ENCODE measurements at places on chromosomes 12 and 14.

- DNase-seq, result no peak
These were observed 88.4 kb upstream of the DYNC1H1 start for GRCh38 chr14:101875727-101876554.

DNA sequence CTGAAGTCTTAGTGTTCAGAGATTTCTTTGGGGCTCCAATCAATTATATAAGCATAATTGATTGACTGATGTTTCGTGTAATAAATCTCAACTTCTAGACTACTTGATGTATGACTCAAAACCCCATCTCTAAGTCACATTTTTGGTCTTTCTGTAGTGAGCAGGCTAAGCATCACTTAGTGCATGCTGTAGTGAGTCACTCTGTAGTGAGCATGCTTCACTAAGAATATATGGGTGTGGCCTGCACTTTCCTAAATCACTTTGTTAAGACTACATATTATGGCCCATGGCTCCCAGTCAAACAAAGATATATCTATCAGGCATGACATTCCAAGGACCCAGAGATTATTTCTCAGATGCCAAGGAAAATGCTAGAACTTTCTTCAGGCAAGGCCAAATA lies 909.4 kb upstream of the LRFN5 start:
- no peak for DNase-seq

DNA sequence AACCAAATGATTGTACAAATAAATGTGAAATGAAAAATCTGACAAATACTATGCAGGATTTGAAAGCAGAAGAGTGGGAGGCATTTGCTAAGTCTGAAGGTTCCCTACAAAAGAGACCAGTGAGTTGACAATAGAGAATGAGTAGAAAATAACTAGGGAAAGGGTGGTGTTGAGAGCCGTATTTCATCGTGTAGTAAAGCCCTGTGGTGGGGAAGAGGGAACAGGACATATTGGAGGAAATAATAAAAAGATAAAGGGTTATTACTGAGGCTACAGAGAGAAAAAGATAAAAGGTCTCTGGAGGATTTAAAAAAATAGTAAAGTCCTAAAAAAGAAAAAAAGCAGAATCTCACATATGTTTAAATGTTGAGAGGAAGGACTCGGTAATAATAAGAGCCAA lies 268.8 kb downstream of the DUSP6 start:
- DNase-seq, result no peak

GRCh38 chr12:9792961-9793617 lies 32.4 kb upstream of the CD69 start:
- DNase-seq, result no peak

- DNase-seq, result no peak
These were observed 4.5 kb downstream of the ABCB9 start for GRCh38 chr12:122961531-122962329.

GRCh38 chr14:63288853-63289252 lies 29.9 kb downstream of the GPHB5 start:
- DNase-seq, result no peak

DNA sequence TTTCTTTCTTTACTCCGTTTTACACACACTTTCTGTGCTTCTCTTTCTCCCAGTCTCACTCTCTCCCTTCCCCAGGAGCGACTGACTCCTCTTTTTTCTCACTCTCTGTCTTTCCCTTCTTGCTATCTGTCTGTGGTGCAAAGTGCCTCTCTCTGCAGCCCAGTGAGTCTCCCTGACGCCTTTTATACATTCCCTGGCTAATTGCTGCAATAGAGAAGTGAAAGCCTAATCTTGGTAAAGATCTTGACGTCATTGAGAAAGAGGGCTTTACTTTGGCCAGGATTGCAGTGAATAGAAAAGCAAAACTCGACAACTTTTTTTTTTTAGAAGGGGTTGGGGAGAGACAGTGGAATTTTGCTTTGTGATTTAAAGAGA lies 706 bp upstream of the DIO2 start:
- DNase-seq, result no peak

GRCh38 chr12:51321882-51322281 lies 2.1 kb downstream of the BIN2 start:
- no peak for DNase-seq

DNA sequence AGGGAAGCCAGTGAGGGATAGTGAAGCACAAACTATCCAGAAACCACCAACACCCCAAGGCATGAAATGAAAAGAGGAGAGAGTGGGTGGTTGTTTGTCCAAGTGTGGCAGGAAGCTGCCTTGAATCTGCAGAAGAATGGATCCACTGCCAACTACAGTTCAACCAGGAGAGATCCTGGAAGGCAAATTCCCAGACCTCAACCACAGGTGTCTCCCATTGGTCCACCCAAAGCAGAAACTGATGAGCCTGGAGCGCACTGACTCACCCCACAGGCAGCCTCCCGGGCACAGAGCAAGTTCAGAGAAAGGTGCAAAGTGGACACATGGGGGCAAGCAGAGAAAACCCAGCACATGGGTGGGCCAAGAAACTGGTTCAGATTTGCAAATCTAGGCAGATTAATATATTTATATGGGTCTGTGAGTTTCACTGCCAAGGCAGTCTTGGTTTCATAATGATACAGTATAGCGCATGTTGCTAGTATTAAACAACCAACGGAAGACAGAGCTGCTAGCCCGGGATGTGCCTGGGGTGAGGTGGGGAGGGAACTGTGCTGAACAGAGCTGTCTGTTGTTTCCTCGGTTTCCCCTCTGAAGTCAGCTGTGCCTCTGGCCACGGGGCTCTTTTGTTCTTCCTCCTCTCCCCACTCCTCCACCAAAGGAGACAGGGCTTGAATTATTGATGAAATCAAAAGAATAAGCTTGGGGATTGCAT lies 416.2 kb upstream of the CCDC196 start:
- DNase-seq, result no peak

GRCh38 chr12:129719416-129719815 lies 184.4 kb downstream of the TMEM132D start:
- DNase-seq, result no peak

DNA sequence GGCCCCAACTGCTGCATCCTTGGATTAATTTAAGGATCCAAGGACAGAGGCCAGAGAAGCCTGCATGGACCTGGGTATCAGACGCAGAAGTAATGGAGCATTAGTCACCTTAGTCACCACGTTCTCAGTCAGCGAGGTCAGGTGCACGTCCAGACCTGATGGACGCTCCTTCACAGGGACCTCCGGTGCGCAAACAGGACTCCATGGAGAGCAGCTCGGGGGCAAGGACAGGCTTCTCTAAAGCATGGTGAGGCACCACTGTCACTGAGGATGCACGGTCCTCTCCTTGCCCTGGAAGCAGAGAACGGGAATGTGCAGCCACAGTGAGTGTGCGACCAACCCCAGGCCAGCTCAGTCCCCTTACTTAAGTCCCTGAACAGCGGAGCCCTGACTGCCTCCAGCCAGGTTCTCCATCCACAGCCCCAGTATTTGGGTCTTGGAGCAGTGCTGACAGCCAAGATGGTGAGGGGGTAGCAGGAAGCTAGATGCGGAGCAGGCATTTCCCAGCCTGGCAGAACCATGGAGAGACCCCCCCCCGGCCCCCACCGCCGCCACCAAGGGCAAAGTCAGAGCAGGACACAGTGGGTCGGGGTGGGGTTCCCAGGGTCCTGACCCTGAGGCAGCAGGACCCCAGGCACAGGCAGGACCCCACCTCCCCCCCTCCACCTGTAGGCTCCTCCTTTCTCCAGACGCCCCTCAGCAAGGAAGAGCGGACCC lies 253.4 kb upstream of the SFSWAP start:
- DNase-seq, result no peak

DNA sequence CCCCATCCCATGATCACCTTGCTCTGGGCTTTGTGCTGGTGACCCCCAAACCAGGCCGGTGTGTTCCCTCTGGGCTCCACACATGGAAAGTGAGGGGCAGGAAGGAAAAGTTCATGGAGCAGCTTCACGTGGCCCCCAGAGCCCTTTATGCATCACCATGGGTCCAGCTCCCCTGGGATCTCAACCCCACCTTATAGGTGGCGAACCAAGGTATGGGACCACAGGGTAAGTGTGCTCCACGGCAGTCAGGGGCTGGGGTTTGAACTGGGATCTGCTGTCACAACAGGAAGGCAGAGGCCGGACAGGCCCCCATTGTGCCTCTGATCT lies 7.4 kb upstream of the BEGAIN start:
- DNase-seq, result no peak

DNA sequence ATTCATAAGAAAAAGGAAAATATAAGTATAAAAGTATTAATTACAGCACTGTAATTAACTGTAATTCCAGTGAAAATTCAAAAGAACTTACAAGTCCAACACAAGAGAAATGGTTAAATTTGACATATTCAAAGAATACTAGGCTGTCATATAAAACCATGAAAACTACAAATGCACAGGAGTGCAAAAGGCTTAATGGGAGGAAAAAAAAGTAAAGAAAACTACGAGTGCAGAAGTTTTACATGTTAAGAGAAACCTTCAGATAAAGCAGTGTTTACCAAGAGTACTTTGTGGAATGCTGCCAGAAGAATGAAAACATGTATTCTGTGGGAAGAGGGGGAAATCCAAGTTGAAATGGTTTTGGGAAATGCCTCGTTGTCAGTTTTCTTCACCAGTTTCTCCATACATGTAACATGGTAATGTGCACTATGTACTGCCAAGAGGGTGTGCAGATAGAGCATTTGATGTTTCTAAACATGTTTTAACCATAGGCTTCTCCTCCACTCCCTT lies 9.1 kb downstream of the HEATR5A start:
- DNase-seq, result no peak

- no peak for DNase-seq
These were observed 67.4 kb upstream of the SLC38A2 start for GRCh38 chr12:46439793-46440511.

GRCh38 chr12:49762468-49762847 lies 21.1 kb downstream of the TMBIM6 start:
- no peak for DNase-seq

DNA sequence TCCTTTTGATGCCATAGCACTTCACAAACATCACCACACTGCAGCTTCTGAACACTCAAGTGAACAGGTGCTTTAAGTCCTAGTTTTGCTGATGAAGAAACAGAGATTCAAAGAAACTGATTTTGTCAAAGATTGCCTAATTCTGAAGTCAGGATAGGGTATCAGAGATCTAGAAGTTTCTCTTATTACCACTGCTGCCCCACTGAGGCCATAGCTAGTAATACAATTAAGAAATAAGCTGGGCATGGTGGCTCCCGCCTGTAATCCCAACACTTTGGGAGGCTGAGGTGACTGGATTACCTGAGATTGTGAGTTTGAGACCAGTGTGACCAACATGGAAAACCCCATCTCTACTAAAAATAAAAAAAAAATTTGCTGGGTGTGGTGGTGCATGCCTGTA lies 458.3 kb upstream of the SEL1L start:
- no peak for DNase-seq

- no peak for DNase-seq
These were observed 52.1 kb downstream of the IRF2BPL start for GRCh38 chr14:76976240-76977005.

DNA sequence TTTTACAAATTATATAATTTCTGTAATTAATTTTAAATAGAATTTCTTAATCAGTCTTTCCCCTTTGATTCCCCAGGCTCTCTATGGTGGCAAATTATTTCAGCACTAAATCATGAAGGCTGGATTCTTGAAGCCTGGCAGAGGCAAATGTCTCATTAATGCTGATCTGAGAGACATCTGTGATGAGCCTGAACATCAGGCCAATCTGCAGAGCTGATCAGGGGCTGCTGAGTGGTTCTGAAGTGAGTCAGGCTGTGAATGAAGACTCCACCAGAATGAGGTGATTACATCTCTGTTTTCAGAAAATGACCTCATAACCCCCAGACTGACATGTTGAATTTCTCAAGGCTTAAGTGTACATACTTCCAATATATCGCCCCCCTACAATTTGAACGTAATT lies 124.2 kb upstream of the MIS18BP1 start:
- no peak for DNase-seq

DNA sequence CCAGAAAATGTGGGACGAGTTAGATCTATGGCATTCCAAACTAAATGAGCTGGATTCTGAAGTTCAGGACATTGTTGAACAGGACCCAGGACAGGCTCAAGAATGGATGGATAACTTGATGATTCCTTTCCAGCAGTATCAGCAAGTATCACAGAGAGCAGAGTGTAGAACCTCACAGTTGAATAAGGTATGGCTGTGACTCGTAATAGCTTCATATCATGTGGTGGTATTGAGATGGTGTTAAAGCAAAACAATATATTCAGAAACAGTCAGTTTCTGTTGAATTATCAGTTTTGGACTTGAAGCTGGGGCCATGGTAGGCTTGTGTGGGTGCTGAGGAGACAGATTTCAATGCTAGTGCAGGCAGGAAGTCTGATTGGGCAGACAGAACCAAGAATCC lies 213.7 kb downstream of the ESR2 start:
- DNase-seq, result no peak

- no peak for DNase-seq
These were observed 1.9 kb downstream of the MNAT1 start for GRCh38 chr14:60736494-60736893.

GRCh38 chr12:70885956-70886355 lies 34.6 kb downstream of the PTPRR start:
- DNase-seq, result no peak

- DNase-seq, result no peak
These were observed 26.5 kb upstream of the TTC7B start for GRCh38 chr14:90842726-90843125.

- DNase-seq, result no peak
These were observed 5.8 kb upstream of the KRT80 start for GRCh38 chr12:52197371-52198231.

DNA sequence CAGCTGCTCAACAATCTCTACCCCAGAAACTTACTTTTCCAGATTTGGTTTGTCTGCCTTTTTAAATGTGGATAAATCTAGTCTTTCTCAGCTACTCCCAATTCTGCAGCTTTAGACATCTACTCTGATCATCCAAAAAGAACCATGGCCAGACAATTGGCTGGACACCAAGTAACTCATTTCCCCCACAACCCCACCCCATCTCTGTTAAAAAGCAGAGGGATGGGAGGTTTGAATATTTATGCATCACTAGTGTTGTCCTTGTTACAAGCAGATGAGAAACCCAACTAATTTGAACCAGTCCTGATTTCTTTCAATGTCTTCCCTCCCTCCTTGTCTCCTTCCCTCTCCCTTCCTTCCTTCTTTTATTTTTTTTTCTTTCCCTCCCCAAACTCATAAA lies 391.9 kb downstream of the GALC start:
- no peak for DNase-seq

GRCh38 chr12:128312661-128313060 lies 45.7 kb downstream of the TMEM132C start:
- DNase-seq, result no peak

GRCh38 chr14:77140359-77141213 lies 1.0 kb downstream of the ZDHHC22 start:
- no peak for DNase-seq

GRCh38 chr12:38555620-38556591 lies 239.3 kb downstream of the ALG10B start:
- no peak for DNase-seq

Measured in Peyer's patch (tissue), 4 donors.